Activated T-cell treated with anti-CD3 and anti-CD28 coated beads, Interleukin-2, amount 50 U/mL, for 72 hours (primary cell): ENCODE measurements at places on chromosomes 3 and 15. TPM values are rescaled to one million over a fixed set of nuclear protein-coding genes. Genes with fewer than 3 reads are reported as not detected.

- no peaks in the 10 kb centered on the region for H3K36me3 ChIP-seq
- peaks cover 14% of the 10 kb centered on the region for H3K4me1 ChIP-seq
- H3K4me3 ChIP-seq = no peak overlapping the region
- H3K27me3 ChIP-seq = peaks cover 39% of the 10 kb centered on the region
- DNase-seq = no peak
These were observed 55.0 kb downstream of the RORA start for GRCh38 chr15:61173899-61174689.

DNA sequence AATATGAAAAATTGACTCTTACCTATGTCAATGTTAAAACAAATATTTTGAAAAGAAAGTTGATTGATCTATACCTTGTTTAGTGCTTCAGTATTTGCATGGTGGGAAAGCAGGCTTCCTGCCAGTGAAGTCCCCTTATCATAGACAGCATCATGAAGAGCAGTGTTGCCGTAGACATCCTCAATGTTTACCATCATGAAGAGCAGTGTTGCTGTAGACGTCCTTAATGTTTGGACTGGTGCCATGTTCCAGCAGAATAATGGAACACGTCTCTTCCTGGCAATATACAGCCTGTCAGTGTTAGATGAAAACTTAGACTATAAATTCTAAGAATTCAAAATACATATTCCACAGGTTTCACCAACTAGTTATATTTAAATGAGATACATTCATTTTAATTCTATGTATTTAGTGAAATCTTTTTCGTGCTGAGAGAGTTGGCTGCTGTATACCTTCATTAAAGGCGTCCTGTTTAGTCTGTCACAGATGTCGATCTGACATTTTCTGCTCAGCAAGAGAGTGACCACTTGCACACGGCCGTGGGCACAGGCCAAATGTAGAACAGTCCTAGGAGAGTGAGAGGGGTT lies 116.8 kb downstream of the LMLN start:
- no peak for DNase-seq
- peaks cover 28% of the 10 kb centered on the region for H3K27me3 ChIP-seq
- no peaks in the 10 kb centered on the region for H3K36me3 ChIP-seq
- no peak overlapping the region for H3K4me3 ChIP-seq

DNA sequence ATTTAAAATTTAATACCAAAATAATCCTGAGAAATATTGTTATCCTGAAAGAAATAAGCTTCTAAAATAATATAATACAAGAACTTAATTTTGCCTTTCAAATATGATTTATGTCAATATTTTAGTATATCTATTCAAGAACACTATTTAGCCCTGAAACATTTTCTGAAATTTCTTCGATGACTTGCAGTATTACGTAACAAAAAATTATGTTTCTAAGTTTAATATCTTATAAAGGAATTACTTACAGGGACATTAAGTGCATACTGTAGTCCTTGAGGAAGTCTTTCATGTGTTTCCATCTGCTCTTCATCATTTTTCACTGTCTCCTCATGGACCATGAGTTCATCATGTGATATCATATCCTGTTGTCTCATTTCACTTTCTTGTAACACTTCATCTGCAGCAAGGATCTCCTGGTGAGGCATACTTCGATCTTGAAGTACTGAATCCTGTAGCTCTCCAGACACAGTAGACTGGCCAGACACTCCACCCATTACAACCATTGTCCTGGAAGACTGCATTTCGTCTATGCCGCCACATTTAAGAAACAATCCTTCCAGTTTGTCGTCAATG lies 62.0 kb downstream of the ZNF148 start:
- H3K27ac ChIP-seq = peak overlapping the region; percentile 1
- H3K4me3 ChIP-seq = no peak overlapping the region
- DNase-seq = no peak
- peaks cover 48% of the 10 kb centered on the region for H3K4me1 ChIP-seq
- peaks cover 24% of the 10 kb centered on the region for H3K36me3 ChIP-seq
- H3K27me3 ChIP-seq = no peaks in the 10 kb centered on the region

DNA sequence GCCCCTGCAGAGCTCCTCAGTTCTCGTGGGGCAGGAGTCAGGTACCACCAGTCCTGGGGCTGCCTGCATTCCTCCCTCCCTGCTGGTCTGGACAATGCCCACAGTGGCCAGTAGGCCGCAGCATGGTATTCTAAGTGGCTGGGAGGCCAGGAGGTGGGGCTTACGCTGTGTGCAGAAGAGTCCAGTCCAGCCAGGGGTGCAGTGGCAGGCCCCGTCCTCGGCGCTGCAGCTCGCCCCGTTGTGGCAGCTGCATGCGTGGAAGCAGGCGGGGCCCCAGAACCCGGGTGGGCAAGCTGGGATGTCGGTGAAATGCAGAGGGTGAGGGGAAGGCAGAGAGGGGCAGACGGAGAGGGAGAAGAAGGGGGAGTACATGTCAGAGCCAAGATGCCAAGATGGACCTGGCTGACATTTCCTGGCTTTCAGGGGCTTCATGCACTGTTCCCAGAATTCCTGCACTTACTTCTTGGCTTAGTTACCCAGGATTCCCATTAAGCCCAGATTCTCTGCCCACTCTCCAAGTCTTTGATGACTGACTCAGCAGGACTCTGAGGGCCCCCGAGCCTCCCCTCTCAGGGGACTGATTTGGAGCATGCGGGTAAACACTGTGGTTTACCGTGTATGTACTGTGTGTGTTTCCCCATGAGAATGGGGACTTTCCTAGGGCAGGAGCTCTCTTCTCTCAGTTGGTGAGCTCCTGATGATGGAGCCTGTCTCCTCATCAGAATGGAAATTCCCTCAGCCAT lies 47.5 kb downstream of the RAB11A start:
- no peaks in the 10 kb centered on the region for H3K27me3 ChIP-seq
- H3K4me3 ChIP-seq = peak overlapping the region; percentile 28
- peak overlapping the region; percentile 10 for H3K27ac ChIP-seq
- peaks cover 45% of the 10 kb centered on the region for H3K4me1 ChIP-seq

- H3K27me3 ChIP-seq = peaks cover 36% of the 10 kb centered on the region
- H3K4me3 ChIP-seq = no peak overlapping the region
- peaks cover 31% of the 10 kb centered on the region for H3K4me1 ChIP-seq
These were observed 13.7 kb upstream of the FGD5 start for GRCh38 chr3:14804835-14805780.

The GOLGA8M gene
- not detected for total RNA-seq

The COL6A5 gene
- total RNA-seq = not detected

The GCNT3 gene
- not detected for total RNA-seq
